ENCODE measurements at places on chromosomes 1 and 21. TPM values are rescaled to one million over a fixed set of nuclear protein-coding genes. Genes with fewer than 3 reads are reported as not detected.

MAP3K21 gene
- total RNA-seq, result 1.5 TPM

- DNase-seq, result no peak
Measured at GRCh38 chr1:215617979-215618378, 50.9 kb downstream of the KCTD3 start.

DNA sequence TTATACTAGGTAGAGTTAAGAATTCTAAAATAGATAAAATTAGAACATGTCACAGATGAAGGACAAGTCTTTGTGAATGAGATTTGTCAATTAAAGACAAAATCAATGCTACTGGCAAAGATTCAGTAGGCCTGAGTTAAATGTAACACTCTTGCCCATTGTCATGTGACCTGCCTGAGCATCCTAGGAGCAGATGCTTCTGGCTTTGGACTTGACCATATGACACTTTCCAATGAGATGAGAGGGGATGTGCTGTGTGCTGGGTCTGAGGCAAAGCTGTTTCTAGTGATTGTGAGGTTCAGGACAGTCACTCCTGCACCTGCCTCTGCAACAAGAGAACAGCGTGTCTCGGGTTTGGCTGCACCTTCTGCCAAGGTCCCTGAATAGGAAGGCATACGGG is 144.9 kb downstream of the HIVEP3 start:
- no peak for DNase-seq

- DNase-seq, result no peak
Measured at GRCh38 chr21:21897275-21897883, 899.2 kb downstream of the NCAM2 start.

GRCh38 chr1:56190806-56191365 is 388.5 kb downstream of the PLPP3 start:
- DNase-seq, result no peak
